ENCODE measurements at places on chromosomes 1 and 21.

- DNase-seq = no peak
These were observed 3.2 kb upstream of the SRRM1 start for GRCh38 chr1:24639881-24640280.

- DNase-seq = no peak
These were observed 53.7 kb downstream of the ZBTB8A start for GRCh38 chr1:32592943-32593342.

- no peak for DNase-seq
These were observed 16.1 kb downstream of the UTP11 start for GRCh38 chr1:38028671-38029070.

- no peak for DNase-seq
These were observed 20.6 kb downstream of the LUZP1 start for GRCh38 chr1:23148084-23148483.

DNA sequence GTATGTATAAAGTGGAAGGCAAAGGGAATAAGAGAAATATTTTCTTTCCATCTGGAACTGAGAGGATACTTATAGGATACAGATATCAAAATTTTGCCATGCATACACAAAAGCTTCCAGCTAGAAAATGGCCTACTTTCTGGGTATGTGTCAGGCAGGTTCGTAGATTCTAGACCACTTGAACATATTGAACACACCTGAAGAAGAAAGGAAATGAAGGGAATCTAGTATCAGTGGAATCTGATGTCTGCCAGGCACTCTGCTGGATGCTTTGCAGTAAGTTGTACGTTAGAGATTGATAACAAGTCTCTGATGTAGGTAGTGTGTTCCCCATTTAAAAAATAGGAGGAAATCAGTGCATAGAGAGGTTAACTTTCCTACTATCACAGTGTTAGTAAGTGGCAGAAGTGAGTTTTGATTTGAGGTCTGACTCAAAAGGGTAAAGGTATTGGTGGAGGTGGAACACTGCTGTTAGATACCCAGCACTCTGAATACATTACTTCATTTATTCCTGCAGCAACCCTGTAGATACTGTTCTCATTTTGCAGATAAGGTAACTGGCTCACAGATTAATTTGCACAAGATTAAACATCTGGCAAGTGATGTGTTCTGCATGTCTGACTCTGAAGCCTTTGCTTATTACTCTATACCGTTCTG is 3.0 kb downstream of the CAMSAP2 start:
- DNase-seq = no peak

Measured in CD8-positive, alpha-beta memory T cell (primary cell).